ENCODE measurements at places on chromosomes 13 and 19.
A peak's percentile ranks its signal among the peaks of the same experiment; 100 is the strongest.

DNA sequence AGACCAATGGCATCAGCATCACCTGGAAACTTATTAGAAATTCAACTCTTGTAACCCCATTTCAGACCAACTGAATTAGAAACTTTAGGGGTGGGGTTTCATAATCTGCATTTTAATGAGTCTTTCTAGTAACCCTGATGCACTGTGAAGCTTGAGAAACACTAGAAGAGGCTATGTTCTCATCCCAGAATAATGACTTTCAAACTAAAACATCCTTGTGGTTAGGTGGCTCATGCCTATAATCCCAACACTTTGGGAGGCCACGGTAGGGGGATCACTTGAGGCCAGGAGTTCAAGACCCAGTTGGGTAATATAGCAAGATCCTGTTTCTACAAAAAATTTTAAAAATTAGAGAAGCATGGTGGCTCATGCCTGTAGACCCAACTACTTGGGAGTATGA is 402.4 kb downstream of the DLEU7 start:
- no peak overlapping the region for H3K27ac ChIP-seq
- peaks cover 8% of the 10 kb centered on the region for H3K27me3 ChIP-seq
- no peak for DNase-seq
- peaks cover 3% of the 10 kb centered on the region for H3K4me1 ChIP-seq

DNA sequence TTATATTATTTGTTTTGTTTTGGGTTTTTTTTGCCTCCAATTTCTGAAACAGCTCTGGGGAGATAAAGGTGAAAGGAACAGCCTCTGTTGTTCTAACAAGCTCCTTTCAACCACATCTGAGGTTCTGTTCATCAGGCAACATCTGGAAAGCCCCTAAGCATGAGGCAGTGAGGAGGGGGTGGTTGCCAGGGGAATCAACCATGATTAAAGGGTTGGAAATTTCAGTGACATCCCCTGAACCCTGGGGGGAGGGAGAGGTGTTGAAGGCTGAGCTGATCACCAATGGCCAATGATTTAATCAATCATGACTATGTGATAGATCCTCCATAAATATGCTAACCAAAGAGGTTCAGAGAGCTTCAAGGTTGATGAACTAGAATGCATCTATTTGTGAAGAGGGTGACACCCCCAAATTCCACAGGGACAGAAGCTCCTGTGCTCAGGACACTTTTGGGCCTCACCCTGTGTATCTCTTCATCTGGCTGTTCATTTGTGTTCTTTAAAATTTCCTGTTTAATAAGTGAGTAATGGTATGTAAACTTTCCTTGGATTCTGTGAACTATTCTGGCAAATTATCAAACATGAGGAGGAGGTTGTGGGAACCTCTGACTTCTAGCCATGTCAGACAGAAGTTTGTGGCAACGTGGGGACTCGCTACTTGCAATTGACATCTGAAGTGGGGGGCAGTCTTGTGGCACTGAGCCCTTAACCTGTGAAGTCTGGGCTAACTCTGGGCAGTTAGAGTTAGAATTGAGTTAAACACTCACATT is 221.3 kb downstream of the NHLRC3 start:
- H3K27me3 ChIP-seq, result peaks cover 12% of the 10 kb centered on the region
- H3K36me3 ChIP-seq, result no peaks in the 10 kb centered on the region
- no peak overlapping the region for H3K27ac ChIP-seq
- peaks cover 2% of the 10 kb centered on the region for H3K4me1 ChIP-seq
- peak; percentile 18 for DNase-seq

DNA sequence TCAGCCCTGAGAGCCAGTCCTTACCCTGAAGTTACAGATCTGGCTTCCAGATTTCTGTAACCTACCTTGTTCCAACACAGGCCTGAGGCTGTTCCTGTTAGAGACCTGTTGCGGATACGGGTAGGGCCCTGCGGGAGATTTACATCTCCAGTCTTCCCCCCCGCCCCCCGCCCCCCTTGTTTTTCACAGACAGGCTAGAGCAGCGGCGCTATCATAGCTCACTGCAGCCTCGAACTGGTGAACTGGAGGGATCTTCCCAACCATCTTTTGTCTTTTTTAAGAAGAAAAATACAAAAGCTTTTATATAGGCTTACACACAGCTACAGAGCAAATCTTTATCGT is 10.6 kb upstream of the CEACAM21 start:
- H3K4me3 ChIP-seq, result no peak overlapping the region
- peaks cover 68% of the 10 kb centered on the region for H3K36me3 ChIP-seq
- H3K27me3 ChIP-seq, result peaks cover 11% of the 10 kb centered on the region

DNA sequence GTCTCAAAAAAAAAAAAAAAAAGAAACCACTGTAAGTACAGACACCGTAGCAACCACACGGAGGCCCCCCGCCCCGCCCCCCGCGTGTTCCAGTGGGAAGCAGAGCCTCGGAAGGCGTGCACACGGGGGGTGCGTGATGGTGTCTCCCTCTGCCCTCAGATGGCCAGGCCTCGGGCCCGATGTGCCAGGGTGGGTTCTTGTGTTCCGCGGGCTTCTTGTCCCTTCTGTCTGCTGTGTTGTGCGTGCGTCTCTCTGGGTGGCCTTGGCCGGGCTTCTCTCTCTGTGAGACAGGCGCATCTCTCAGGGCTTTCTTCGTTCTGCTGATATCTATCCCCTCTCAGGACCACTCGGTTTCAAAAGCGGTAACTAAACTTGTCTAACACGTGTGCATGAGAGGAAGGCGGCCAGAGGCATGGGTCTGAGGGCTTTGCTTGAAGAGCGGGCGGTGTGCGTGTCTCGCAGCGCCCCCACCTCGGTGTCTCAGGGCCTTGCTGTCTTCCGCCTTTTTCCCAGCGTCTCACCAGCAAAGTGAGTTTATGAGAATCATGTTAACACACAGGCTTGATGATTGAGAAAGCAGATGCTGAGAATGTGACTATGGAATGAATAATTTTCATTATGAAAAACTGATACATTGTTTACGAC is 12.6 kb downstream of the ATP11A start:
- no peak overlapping the region for H3K27ac ChIP-seq
- H3K27me3 ChIP-seq, result no peaks in the 10 kb centered on the region
- no peak overlapping the region for H3K4me3 ChIP-seq
- DNase-seq, result no peak
- peaks cover 39% of the 10 kb centered on the region for H3K4me1 ChIP-seq

GRCh38 chr13:27928805-27929753 is 9.3 kb downstream of the PDX1 start:
- H3K27ac ChIP-seq, result peak overlapping the region; percentile 11
- no peak for DNase-seq
- peaks cover 4% of the 10 kb centered on the region for H3K4me1 ChIP-seq
- peaks cover 88% of the 10 kb centered on the region for H3K27me3 ChIP-seq
- no peak overlapping the region for H3K4me3 ChIP-seq

- no peak overlapping the region for H3K27ac ChIP-seq
- no peaks in the 10 kb centered on the region for H3K4me1 ChIP-seq
- no peaks in the 10 kb centered on the region for H3K36me3 ChIP-seq
- DNase-seq, result no peak
- H3K27me3 ChIP-seq, result no peaks in the 10 kb centered on the region
- H3K4me3 ChIP-seq, result no peak overlapping the region
Measured at GRCh38 chr13:96781141-96781540, 213.1 kb downstream of the OXGR1 start.

DNA sequence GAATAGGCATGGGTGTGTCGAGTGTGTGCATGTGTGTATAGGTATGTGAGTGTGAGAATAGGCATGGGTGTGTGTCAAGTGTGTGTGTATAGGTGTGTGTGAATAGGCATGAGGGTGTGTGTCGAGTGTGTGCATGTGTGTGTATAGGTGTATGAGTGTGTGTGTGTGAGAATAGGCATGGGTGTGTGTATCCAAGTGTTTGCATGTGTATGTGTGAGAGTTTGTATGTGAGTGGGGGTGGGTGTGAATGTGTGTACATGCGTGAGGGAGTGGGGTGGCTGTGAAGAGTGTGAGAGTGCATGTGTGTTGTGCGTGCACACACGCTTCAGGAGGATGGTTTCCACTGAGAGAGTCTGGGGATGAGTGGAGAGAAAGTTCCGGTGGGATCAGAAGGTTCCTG is 13.5 kb downstream of the EVI5L start:
- H3K4me1 ChIP-seq, result no peaks in the 10 kb centered on the region
- DNase-seq, result no peak
- no peak overlapping the region for H3K27ac ChIP-seq
- no peaks in the 10 kb centered on the region for H3K36me3 ChIP-seq
- H3K27me3 ChIP-seq, result no peaks in the 10 kb centered on the region
- H3K4me3 ChIP-seq, result no peak overlapping the region

- H3K36me3 ChIP-seq, result no peaks in the 10 kb centered on the region
- DNase-seq, result no peak
- H3K4me3 ChIP-seq, result no peak overlapping the region
- H3K27me3 ChIP-seq, result peaks cover 8% of the 10 kb centered on the region
Measured at GRCh38 chr13:108895220-108895704, 265.9 kb downstream of the MYO16 start.

DNA sequence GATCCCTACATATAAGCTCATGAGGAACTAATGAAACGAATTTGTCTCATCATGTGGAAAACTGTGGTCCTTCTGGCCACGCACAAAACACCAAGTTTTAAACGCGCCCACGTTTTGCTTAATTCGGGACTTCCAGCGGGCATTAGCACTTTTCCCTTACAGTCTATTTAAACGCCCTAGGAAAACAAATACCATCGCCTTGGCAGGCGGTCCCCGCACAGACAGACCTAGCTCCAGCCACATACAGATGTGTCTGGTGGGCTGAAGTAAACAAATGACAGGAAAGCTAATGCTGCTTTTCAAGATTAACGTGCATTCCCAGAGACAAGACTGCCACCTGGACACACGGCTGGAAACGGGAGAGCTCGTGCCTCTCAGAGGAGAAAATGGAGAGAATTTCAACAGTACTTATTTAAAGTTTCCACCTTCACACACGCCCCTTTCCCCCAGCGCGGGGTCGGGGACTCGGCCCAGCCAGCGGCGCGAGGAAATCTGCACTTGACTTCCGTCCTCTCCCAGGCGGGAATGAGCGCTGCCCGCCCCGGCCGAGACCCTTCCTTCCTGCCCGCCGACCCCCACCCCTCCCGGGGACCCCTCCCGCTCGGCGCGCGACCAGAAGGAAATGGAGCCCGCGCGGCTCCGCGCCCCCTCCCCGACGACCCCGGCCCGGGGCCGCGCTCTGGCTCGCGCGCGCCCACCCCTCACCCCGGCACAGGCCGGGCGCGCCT is 931 bp downstream of the USP12 start:
- peaks cover 50% of the 10 kb centered on the region for H3K4me1 ChIP-seq
- H3K4me3 ChIP-seq, result peak overlapping the region; percentile 94
- H3K27ac ChIP-seq, result peak overlapping the region; percentile 94
- H3K36me3 ChIP-seq, result peaks cover 2% of the 10 kb centered on the region

GRCh38 chr19:50333737-50334617 is 4.8 kb upstream of the KCNC3 start:
- H3K36me3 ChIP-seq, result peaks cover 12% of the 10 kb centered on the region
- peaks cover 57% of the 10 kb centered on the region for H3K27me3 ChIP-seq

GRCh38 chr19:17873786-17874757 is 2.3 kb downstream of the SLC5A5 start:
- H3K27ac ChIP-seq, result peak overlapping the region; percentile 87
- peaks cover 29% of the 10 kb centered on the region for H3K4me1 ChIP-seq
- DNase-seq, result peak; percentile 79
- peaks cover 3% of the 10 kb centered on the region for H3K27me3 ChIP-seq
- peaks cover 2% of the 10 kb centered on the region for H3K36me3 ChIP-seq

DNA sequence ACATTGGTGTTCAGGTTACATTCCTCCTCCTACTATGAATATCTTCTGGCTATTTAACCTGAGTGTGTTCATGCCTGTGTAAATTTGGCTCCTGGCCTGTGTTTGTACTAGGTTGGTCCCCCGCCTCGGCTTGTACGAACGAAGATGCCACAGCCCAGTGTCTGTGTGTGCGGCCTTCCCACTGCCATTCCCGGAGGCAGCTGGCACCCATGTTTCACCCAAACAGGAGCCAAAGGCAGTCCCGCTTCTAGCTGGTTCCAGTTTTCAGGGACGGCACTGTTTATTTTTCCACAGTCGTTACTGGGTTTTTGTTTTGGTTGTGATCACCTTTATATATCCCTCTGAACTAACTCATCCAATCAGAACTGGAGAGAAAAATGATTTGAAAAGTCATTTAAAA is 102.5 kb upstream of the ZNF536 start:
- no peak overlapping the region for H3K27ac ChIP-seq
- no peak for DNase-seq
- H3K27me3 ChIP-seq, result no peaks in the 10 kb centered on the region
- no peaks in the 10 kb centered on the region for H3K4me1 ChIP-seq

- no peak for DNase-seq
- peaks cover 17% of the 10 kb centered on the region for H3K36me3 ChIP-seq
- no peak overlapping the region for H3K4me3 ChIP-seq
- peaks cover 14% of the 10 kb centered on the region for H3K27me3 ChIP-seq
Measured at GRCh38 chr19:47702671-47703070, 10.6 kb upstream of the EHD2 start.

GRCh38 chr13:55815458-55816033 is 1325.2 kb upstream of the PRR20A start:
- H3K36me3 ChIP-seq, result no peaks in the 10 kb centered on the region
- H3K4me1 ChIP-seq, result no peaks in the 10 kb centered on the region
- no peak for DNase-seq
- no peaks in the 10 kb centered on the region for H3K27me3 ChIP-seq
- H3K4me3 ChIP-seq, result no peak overlapping the region

DNA sequence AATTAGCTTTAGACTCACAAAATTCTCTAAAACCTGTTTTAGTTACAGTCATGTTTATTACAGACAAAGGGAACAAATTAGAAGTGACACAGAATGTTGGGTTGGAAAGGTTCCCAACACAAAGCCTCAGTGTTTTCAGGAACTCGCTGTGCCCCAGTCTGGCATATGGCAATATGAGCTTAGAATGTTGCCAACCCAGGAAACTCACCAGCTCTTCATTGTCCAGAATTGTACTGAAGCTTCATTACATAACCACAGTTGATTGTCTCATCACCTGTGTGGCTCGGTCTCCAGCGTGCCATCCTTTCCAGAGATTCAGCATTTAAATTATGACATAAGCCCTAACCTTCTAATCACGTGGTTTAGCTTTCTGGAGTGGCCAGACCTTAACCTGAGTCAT is 19.1 kb downstream of the ZNF264 start:
- H3K27me3 ChIP-seq, result no peaks in the 10 kb centered on the region
- no peak overlapping the region for H3K4me3 ChIP-seq
- no peak overlapping the region for H3K27ac ChIP-seq
- no peak for DNase-seq

- H3K36me3 ChIP-seq, result peaks cover 4% of the 10 kb centered on the region
- DNase-seq, result peak; percentile 32
- peak overlapping the region; percentile 72 for H3K4me3 ChIP-seq
- H3K4me1 ChIP-seq, result peaks cover 23% of the 10 kb centered on the region
Measured at GRCh38 chr13:71864094-71864985, 2.7 kb downstream of the DACH1 start.

GRCh38 chr13:114146629-114147028 is 14.2 kb upstream of the RASA3 start:
- H3K27me3 ChIP-seq, result no peaks in the 10 kb centered on the region
- DNase-seq, result peak; percentile 38
- peaks cover 39% of the 10 kb centered on the region for H3K4me1 ChIP-seq
- no peak overlapping the region for H3K27ac ChIP-seq
- H3K36me3 ChIP-seq, result peaks cover 21% of the 10 kb centered on the region
